ENCODE measurements at places on chromosomes 3 and 15.

DNA sequence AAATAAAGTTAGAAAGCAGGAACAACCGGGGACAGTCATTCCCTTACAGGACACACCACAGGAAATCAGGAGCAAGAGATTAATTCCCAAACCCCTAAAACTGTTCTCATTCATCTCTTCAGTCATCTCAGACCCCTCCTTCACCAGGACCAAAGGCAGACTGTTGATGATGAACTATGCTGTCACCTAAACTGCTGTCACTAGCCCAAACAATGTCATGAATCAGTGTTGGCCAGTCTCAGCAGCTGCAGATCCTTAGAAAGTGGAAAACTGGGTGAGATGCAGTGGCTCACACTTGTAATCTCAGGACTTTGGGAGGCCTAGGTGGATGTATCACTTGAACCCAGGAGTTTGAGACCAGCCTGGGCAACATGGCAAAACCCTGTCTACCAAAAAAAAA lies 909.6 kb downstream of the ROBO1 start:
- DNase-seq, result no peak

DNA sequence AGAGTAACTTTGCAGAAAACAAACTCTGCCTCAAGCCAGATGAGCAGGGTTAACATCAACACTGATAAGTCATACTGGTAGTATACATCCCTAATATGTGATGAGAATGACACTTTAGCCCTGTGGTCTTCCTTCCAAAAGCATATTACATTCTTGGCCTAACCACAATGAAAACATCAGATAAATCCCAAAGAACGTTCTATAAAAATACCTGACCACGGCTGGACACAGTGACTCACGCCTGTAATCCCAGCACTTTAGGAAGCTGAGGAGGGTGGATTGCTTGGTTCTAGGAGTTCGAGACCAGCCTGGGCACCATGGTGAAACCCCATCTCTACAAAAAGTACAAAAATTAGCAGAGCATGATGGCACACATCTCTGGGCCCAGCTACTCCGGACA lies 4.7 kb downstream of the TMCC1 start:
- no peak for DNase-seq

DNA sequence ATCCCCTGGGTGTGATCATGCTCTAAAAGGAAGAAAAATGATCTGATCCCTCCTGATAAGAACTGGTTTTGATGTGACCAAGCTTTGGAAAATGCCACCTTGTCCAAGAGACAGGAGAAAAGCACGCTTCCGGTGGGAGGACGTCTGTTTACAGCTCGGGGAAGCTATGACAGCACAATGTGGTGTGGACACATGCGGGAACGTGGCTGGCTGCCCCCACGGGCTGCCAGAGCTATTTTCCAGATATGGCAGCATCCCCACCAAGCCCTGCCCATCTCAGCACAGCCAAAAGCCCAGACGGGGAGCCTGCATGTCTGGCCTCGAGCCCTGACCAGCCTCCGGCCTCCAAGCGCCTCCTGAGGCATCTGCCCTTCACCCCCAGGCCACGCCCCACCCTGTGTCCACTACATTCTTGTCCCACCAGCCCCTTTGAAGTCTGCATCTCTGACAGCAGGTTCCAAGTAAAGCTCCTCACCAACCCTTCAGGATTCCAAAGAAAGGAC lies 63.2 kb upstream of the HRH1 start:
- DNase-seq, result no peak

DNA sequence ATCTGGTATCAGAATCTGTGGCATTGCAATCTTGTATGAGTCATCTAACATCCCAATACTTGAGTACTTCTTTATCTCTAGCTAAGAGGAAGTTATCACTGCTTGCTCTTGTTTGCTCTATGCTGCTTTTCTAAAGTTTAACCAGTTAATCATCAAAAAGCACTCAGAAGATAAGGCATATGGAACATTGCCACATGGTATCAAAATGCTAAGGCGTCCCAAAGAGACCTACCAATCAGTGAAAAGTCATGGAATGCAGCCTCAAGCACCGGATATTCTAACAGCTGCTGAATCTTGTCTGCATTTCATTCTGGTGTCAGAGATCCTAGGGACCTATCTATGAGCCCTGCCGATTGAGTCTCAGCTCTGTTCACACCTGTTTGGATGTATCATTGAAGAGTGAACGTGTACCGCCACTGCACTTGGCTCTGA lies 192.8 kb downstream of the ARPP21 start:
- DNase-seq, result no peak

- no peak for DNase-seq
Observed at GRCh38 chr3:152208439-152208838, 60.3 kb upstream of the MBNL1 start.

DNA sequence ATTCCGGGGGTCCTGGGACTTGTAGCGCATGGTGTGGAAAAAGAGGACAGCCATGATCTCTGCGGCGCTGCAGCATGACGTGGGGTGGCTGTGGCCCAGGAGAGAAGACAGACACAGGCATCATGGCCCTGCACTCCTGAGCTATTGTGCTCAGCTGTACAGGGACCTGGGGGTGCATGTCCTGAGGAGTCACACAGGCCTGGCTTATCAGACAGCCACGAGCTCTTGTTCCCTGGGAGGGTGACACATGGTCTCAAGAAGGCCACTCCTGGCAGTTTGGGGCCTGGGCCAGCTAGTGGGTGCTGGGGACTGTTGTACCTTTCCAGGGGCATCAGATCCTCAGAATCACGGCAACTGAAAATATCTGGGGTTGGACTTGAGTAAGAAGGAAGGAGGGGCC lies 13.7 kb downstream of the TKT start:
- no peak for DNase-seq

GRCh38 chr15:62765916-62766315 lies 276.6 kb upstream of the TPM1 start:
- DNase-seq, result no peak

GRCh38 chr3:185595526-185595925 lies 9.4 kb downstream of the SENP2 start:
- peak; percentile 72 for DNase-seq

DNA sequence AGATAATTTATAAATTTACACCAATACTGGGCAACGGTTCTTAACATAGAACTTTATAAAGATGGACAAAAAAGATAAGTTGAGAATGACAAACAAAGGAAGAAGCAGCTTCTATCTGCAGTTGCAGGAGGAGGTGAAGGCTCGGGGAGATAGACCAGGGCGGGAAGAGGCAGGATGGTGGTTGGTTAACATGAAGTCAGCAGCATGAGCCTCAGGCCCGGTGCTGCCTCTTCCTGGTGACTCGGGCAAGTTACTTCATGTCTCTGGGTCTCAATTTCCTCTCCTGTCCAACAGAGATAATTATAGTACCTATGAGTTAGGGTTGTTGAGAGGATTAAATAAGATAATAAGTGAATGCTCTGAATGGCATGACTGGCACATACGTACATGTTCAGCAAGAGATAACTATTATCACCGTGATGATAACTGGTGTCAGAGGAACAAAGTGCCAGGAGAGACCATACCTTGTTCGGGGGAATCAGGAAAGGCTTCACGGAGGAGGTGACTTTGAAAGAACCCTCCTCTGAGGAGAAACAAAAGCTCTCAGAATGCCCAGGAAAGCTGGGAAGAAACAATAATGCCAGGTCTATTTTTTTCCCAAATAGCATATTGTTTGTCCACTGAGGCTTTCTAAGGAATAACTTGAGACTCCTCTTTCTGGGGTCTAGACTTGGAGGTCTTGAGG lies 4.4 kb downstream of the PAK6 start:
- no peak for DNase-seq

All from SIG-M5 (cell line).